ENCODE measurements at places on chromosomes 3 and 15.

GRCh38 chr3:142850395-142851023 lies 38.4 kb downstream of the PCOLCE2 start:
- DNase-seq, result no peak

DNA sequence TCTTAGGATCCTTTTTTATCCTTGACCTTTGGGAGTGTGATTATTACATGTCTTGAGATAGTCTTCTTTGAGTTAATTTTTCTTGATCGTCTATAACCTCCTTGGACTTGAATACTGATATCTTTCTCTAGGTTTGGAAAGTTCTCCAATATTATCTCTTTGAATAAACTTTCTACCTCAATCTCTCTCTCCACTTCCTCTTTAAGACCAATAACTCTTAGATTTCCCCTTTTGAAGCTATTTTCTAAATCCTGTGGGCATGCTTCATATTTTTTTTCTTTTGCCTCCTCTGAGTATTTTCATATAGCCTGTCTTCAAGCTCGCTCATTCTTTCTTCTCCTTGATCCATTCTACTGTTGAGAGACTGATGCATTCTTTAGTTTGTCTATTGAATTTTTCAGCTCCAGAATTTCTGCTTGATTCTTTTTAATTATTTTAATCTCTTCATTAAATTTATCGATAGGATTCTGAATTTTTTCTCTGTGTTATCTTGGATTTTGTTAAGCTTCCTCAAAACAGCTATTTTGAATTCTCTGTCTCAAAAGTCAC lies 12.1 kb downstream of the USF3 start:
- DNase-seq, result no peak

DNA sequence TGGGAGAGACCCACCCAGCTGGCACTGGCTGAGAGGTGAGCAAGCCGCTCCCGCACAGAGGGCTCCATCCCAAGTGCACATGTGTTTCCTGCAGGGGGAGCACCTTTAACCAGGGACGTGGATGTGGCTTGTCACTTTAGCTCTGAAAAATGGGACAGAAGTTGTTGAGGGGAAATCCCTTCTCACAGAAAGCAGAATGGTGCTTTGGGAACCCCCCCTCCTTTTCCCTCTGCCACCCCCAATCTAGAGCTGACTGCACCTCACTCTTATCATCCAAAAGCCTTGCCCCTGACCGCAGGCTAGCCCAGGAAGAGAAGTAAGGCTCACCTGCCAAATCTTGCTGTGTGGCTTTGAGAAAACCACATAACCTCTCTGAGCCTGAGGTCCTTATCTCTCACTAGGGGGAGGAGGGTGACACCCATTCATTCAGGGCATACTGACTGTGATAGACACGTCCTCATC lies 77.9 kb downstream of the RPN1 start:
- no peak for DNase-seq

DNA sequence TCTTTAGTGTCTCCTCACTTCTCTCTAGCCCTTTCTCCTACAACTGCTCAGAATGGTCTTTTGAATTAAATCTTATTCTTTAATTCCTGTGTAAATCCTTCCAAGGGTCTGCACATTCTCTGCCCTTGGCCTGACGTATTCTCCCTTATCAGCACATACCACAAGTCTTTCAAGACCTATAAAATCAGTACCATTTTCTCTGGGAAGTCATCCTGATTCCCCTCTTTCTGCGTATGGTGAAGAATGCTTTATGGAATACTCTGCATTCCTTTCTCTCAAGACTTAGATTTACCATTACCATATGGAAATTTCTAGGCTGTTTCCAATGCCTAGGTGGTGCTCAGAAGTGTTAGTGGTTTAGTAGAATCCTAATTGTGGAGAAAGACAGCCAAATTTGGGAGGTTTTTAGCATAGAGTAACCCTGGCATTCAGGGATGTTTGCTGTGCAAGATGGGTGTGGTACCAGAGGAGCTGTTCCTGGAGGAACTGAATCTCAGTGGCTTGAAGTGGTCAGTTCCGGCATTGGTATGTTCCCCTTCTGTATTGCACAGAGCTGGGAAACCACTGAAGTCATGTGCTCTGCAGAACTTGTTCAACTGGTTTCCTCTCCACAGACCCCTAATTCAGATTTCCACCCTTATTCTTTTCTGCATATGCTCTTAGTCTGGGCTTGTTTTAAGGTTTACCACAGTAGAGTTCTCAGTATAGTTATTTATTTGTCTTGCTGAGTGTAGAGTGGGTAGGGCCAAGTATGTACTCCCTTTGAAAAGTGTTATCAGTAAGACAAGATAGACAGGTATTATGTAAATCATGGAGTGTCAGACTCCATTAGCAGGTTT lies 24.5 kb downstream of the IQGAP1 start:
- no peak for DNase-seq

GRCh38 chr3:38112378-38112761 lies 24.6 kb downstream of the ACAA1 start:
- no peak for DNase-seq

DNA sequence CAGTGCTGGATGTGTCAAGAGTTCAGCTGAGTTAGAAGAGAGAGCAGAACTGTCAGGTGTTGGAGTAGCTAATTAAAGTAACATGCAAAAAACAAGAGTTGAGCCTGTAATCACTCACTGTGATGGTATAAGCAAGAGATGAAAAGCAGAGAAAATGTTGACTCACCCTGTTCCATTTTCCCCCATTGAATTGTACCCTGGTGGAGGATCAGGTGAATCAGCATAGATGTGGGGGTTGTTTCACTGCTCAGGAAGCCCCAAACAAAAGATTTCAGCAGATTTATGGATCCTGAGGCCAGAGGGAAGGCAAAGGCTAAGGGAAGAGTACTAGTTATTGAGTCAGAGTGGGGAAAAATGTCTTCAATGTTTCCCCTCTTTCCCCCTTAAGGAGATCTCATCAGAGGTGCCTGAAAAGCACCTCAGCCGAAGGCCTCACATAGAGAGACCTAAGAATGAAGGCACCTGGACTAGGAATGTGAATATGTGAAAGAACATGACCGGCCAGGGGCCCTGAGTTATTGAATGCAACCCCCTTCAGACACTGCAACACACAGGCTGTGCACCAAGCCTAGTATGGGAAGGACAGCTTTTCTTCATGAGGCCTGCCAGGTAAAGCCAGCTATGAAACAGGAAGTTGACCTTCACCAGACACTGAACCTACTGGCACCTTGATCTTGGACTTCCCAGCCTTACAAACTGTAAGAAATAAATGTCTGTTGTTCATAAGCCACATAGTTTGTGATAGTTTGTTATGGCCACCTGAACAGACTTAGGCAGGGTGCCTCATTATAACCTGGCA lies 90.1 kb downstream of the TMCO5A start:
- no peak for DNase-seq

GRCh38 chr3:56940321-56940720 lies 120.1 kb upstream of the SPATA12 start:
- no peak for DNase-seq

DNA sequence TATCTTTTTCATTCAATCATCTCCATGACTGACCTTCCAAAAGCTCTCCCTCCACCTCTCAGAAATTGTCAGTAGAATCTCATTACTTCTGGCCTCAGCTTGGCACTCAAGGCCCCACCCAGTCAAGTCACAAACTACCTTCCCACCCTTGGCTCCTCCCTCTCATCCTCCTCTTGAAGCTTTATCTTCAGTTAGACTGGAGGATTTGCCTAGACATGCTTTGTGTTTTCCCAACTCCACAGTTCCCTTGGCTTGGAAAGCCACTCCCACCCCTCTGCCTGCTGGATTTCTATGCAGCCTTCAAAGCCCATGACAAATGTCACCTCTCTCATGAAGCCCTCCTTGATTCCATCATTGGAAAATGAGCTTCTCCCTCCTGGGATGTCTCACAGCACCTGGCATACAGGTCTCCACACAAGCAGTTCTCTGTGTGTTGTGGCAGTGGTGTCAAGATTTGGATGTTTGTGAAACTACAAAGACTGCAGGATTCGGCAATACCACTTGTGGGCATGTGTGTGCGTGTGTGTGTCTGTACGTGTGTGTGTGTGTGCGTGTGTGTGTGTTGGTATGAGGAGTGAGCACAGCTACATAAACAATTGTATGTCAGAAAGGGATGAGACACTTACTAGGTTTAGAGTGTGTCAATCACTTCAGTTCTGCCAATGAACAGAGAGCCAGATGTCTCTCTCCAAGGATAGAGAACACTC lies 45.3 kb upstream of the VPS8 start:
- DNase-seq, result no peak

DNA sequence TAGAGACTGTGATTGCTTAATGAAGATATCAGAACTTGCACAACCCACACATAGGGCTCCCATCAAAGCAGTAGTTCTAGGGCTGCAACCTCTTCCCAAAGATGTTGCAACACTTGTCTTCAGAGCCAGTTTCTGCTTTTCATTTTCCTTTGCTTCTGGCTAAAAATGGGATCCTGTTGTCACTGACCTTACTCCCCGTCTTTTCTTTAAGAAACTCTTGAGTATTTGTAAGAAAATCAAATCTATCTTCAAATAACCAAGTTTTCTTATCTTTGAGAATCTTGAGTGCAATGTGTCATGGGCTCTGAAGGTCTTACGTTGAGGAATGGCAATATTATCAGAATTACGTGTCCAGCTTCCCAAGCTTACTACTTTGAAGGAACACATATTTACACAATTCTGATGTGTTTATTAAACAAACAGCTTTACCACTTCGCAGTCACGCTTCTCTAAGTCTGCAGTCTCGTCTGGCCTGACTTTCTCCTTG lies 24.1 kb downstream of the CACNA1D start:
- no peak for DNase-seq

GRCh38 chr15:85879334-85880163 lies 84.8 kb upstream of the KLHL25 start:
- DNase-seq, result no peak

- no peak for DNase-seq
Observed at GRCh38 chr3:44072601-44073540, 168.8 kb upstream of the TOPAZ1 start.

DNA sequence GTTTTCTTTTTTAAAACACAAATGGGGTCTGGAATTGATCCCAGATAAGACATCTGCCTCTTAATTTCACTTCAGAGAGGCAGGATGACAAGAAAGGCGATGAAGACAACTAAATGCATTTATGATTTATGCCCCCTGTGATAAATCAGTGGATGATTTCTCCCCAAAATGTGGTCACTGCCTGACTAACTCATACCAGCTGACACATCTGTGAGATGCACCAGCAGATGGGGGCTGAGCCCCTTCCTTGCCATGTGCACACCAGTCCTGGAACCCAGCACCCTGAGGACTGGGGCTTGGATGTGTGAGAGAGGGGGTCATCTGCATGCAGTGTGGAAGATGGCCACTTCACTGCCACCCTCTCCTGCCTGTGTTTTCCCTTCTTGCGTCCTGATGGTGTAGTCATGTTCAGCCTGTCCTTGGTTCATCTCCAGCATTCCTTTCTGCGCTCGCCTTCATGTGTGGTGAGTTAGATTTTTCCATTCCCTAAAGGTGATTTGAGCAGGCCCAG lies 264.3 kb downstream of the LRTM1 start:
- no peak for DNase-seq

- DNase-seq, result no peak
Observed at GRCh38 chr15:101308604-101309435, 13.8 kb upstream of the SNRPA1 start.

GRCh38 chr15:72813345-72814004 lies 29.9 kb upstream of the ADPGK start:
- DNase-seq, result no peak

GRCh38 chr3:140924097-140924873 lies 17.4 kb upstream of the SLC25A36 start:
- no peak for DNase-seq

DNA sequence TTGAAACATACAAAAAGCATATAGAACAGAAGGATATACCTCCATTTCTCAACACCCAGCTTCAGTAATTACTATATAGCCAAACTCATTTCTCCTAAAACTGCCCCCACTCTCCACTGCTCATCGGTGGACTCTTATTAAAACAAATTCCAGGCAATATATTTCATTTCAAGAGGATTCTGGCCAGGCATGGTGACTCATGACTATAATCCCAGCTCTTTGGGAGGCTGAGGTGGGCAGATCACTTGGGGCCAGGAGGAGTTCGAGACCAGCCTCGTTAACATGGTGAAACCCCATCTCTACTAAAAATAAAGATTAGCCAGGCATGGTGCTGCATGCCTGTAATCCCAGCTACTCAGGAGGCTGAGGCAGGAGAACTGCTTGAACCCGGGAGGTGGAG lies 40.9 kb downstream of the SNX4 start:
- DNase-seq, result no peak

- no peak for DNase-seq
Observed at GRCh38 chr3:57226176-57226575, 1.4 kb upstream of the APPL1 start.

DNA sequence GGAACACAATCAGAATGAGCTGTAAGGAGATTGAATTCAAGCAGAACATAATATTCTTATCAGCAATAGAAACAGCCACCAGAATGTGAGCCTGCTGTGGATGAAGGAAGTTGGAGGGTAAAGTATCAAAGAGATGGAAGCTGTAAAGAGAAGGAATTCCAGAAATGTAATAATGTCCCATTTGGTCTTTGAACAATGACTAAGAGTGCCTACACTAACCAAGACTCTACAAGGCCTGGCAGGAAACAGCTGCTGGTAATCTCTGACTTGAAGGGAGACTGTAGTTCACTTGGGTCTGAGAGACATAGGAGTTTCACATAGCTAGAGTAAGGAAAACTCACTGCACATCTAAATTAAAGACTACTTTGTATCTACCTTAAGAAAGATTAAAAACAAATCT lies 1176.0 kb upstream of the ALCAM start:
- no peak for DNase-seq

DNA sequence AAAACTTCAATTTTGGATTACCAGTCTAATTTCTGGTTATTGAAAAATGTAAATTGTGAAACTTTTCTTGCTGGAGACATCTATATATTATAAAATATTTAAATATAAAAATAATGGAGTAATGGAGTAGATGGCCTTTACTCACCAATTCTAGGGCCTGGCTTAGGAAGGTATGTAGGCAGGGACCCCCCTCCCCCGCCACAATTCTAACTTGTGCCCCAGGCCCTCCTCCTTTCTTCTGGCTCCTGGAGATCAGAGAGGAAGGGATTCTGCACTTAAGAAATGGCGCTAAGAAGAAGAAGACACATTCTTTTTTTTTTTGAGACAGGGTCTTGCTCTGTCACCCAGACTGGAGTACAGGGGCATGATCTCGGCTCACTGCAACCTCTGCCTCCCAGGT lies 49.5 kb downstream of the CGNL1 start:
- DNase-seq, result no peak

DNA sequence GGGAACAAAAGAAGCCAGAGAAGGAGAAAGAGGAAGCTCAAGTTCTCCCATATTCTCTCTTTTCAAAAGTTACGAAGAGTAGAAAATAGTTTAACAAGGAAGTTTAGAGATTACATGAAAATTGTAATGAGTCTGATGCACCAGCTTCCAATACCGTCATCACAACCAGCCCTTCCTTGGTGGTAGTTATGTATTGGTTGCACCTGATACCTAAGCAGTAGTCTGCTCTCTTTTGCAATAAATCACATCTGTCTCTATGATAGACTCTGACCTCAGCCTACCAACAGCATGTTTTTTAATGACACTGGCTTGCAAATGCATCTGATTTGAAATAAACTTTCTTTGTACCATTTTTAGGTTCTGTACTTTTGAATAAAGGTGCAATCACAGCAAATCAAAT lies 575.8 kb downstream of the FHIT start:
- DNase-seq, result no peak

GRCh38 chr3:32095431-32095830 lies 11.0 kb upstream of the GPD1L start:
- DNase-seq, result no peak

All from GOT3 (cell line).